NCI-H1105 (cell line): ENCODE measurements at places on chromosomes 1 and 21.
A peak's percentile ranks its signal among the peaks of the same experiment; 100 is the strongest.

- DNase-seq = no peak
These were observed 5.8 kb downstream of the LRRC47 start for GRCh38 chr1:3790500-3790923.

DNA sequence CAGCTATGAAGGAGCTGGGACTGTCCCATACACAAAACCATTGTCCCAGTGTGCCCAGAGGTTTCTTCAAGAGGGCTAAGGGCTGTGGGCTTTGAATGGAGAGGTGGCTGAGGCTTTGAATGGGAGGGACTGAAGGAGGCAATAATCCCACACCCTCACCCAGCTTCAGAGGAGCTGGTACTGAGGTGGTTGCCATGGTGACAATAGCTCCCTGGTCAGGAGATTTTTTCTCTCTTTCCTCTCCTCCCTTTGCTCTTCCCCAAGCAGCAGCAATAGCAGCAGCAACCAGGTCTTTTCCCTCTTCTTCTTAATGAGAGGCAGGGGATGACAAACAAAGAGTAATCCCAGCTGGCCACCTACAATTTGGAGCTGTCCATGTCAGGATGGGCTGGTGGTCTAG, 1.6 kb downstream of the HPCAL4 start:
- DNase-seq = peak; percentile 6

DNA sequence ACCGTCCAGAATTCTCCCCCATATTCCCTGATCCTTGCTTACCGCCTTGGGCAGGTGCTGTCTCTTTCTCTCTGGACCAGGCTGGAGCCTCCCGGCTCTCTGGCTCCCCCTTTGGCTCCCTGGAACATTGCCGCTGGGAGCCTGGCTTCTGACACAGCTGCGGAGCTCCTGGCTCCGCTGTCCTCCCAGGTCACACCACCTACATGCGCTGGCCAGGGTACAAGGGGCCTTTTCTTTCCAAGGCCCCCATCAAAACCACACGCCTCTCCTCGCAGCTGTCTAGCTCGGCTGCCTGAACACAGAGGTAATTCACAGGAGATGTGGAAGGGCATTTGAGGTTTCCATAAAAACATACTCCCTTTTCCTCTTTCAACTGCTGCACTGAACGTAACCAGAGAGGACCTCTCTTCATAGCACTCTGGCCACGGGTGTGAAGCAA, 7.5 kb upstream of the ZNF648 start:
- peak; percentile 60 for DNase-seq

DNA sequence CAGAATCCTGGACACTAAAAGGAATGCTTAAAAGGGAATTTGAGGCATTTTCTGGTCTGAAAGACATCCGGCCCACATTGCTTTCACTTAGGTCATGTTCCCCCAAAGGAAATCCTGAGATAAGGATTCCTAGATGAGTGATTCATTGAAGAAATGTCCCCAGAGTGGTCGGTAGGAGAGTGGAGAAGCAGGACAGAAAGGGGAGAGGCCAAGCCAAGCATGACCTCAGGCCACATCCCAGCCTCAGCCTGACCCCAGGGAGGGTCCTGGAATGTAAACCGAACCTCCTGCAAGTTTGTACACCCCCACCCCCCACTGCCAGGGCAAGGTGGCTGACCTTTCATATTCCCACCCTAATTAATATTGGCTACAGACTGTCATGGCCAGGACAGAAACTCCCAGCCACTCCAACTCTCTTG, 16.6 kb downstream of the HIVEP3 start:
- DNase-seq = no peak

- DNase-seq = no peak
These were observed 1531.5 kb upstream of the B3GALT2 start for GRCh38 chr1:194717941-194718340.

DNA sequence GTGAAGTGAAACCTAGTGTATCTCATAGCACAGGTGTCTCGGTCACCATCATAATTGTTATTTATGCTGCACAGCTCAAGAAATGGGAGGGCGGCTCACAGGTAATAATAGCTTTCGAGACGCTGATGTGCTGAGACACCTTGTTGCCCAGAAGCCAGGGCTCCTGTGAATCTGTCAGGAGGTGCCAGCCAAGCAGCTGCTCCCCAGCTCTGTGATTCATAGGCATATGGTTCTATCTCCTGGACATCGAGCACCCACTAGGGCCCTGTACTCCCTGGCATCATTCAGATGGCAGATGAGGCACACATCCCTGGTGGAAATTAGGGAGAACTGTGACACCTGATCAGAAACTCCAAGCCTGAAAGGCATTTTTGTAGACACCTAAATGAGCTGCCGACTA, 53.5 kb downstream of the SYT6 start:
- DNase-seq = no peak

- DNase-seq = no peak
These were observed 629.5 kb downstream of the LMO4 start for GRCh38 chr1:87958201-87958600.

DNA sequence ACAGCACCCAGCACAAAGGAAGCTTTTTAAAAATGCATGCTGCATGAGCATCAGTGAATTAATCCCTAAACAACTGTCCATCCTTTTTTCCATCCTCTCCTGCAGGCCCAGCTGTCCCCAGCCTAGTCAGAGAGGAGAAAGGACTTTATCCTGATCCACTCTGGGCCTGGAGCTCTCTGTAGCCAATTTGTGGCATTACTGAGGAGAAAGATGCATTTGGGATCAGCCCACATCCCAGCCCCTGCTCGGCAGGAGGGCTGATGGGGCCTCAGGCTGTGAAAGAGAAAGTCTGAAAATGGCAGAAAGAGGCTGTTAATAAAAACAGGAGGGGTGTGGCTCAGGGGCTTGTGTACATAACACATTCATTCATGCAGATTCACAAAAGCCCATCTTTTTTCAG, 37.5 kb upstream of the ATP2B4 start:
- no peak for DNase-seq

- DNase-seq = no peak
These were observed 244.1 kb downstream of the SPATA17 start for GRCh38 chr1:217875229-217875628.

- DNase-seq = no peak
These were observed 25.3 kb downstream of the OPTC start for GRCh38 chr1:203519053-203519840.

DNA sequence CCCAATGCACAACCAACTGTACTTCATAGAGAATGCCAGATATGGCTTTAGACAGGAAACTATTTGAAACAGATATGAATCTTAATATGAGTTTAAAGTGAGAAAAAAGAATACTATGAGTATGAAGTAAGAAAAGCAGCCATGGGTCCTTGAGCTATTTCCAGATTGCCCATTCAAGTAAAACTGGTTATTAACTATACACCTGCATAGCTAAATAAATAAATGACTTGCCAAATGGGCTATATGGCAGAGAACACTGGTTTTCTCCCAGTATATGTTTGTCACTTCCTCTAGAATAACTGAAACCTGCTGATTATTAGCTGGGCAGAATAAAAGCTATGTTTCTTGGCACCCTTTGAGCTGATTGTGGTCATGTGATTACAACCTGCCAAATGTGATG, 17.0 kb upstream of the CD1C start:
- DNase-seq = peak; percentile 58

DNA sequence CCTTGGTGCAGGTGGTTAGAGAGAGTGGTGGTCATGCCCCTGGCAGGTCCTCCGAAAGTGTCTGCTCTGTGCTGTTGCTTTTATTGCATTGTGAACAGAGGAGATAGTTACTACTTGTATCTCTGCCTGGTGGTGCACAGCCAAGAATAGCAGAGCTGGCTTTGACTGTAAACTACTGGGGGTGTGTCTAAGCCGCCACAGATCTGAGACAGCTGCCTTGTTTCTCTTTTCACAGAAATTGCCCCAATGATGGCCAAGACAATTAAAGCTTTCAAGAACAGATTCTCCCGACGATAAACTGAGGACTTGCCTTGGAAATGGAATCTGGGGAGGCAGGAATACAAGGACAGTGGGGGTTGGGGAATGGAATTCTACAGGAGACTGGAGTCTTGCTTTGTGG, 16.0 kb downstream of the ELOA start:
- no peak for DNase-seq

DNA sequence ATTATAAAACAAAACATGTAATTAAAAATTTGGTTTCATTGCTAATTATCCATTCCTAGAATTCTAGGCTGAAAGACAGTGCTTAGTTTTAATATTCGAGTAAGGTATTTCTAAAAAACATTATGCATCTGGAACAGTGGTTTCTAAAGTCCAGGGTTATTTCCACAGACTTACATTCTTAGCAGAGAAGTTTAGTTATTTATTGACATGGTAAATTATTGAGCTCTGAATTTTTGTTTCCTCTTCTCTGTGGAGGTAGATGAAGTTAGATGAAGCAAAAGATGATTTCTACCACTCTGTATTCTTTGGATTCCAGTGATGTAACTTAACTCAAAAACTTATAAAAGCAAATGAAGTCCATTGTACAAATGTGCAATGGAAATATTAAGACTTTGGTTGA, 709.4 kb downstream of the MRPL39 start:
- no peak for DNase-seq

GRCh38 chr21:43827015-43827611, 37.7 kb downstream of the RRP1 start:
- no peak for DNase-seq

DNA sequence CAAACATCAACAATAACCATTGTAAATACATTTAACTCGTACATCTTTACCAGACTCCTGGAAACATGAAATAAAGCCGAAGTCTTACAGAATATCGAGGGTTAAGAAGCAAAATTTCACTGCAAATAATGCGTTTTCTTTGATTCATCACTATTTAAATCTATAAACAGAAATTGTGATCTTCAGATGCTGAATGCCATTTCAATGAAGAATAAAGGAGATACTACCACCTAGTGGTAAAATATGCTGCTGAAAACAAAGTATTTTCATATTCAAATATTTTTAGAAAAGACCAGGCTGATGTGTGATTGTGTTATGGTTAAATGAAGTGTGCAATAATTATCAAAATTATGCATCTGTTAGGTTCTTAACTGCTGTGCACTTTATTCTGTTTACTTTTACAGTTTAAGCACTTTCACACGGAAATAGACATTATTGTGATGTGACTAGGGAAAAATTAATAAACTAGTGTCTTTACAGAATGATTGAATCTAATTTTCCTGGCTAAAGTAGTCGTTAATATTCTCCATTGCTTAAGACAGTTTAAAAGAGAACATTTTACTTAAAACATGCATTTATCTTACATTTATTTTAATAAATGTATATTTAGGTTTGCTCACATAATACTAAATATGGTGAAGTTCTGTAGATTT, 1093.1 kb downstream of the MRPL39 start:
- DNase-seq = peak; percentile 31

DNA sequence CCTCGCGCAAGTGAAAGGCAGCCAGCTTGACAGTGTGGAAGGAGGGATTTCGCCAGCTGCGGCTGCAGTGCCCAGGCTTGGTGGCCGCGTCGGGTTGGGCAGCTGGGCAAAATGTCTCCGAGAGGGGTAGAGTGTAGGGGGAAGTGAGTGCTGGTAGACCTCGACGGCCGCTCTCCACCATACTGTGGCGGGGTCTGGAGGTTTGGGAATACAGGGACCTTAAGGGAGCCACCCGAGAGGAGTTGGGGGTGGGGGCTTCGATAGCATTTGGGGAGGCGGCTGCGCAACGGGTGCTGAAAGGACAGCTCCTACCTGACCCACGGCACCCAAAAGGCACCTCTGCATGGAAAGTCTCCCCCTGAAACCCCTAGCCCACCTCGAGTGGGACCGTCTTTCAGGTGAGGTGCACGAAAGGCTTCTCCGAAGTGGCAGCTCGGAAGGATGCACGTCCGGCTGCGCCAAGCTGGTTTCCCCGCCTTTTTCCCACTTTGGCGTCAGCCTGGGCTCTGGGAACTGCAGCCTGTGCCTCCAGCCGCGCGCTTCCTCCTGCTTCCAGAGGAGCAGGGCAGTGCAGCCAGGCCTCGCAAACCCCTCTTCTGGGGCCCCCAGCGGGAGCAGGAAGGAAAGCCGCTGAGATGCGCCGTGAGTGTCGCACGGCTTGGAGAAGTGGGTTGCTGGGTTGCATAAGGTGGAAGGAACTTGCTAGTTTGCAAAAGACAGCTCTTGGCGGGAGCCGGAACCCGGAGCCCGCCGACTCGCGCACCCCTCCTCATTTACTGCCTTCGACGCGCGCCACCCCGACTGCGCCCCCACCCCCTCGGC, 531 bp upstream of the HMGN2 start:
- peak; percentile 79 for DNase-seq

- DNase-seq = no peak
These were observed 121.9 kb downstream of the CAPN8 start for GRCh38 chr1:223543560-223543959.

GRCh38 chr1:54934869-54935268, 45.6 kb upstream of the TMEM61 start:
- DNase-seq = no peak

GRCh38 chr1:235858766-235859165, 7.9 kb downstream of the LYST start:
- no peak for DNase-seq

DNA sequence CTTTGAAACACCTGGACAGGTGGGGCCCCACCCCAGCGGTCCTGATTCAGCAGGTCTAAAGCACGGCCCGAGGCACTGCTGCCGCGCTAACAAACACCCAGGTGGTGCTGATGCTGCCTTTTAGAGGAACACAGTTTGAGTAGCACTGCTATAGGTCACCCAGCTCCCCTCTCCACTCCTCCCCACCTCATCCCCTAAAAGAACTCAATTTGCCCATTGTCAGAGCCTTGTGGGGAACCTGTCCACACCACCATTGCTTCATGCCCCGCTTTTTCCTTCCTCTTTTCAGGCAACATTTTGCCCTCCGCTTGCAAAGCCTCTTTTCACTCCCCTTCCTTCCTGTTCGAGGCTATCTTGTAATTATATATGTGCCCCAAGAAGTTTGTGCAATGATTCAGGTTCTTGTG, 26.2 kb upstream of the PADI4 start:
- no peak for DNase-seq

DNA sequence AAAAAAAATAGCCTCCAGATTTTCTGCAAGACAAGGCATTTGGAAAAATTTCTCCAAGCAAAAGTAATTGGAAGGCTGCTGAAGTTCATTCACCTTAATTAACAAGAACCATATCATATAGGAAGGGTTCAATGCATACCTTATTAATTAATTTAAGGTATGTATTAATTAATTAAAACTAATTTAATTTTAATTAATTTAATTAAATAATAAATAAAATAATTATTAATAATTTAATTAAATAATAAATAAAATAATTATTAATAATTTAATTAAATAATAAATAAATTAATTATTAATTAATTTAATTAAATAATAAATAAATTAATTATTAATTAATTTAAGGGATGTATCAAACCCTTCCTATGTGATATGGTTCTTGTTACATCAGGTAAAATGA, 7.9 kb downstream of the OR2L13 start:
- no peak for DNase-seq

GRCh38 chr1:58650141-58650540, 49.7 kb downstream of the MYSM1 start:
- DNase-seq = no peak

GRCh38 chr1:220458936-220459335, 69.0 kb upstream of the MARK1 start:
- no peak for DNase-seq
